ENCODE measurements at places on chromosomes 7 and 10.

- no peak for DNase-seq
Measured at GRCh38 chr10:52229291-52229931, 84.7 kb upstream of the DKK1 start.

DNA sequence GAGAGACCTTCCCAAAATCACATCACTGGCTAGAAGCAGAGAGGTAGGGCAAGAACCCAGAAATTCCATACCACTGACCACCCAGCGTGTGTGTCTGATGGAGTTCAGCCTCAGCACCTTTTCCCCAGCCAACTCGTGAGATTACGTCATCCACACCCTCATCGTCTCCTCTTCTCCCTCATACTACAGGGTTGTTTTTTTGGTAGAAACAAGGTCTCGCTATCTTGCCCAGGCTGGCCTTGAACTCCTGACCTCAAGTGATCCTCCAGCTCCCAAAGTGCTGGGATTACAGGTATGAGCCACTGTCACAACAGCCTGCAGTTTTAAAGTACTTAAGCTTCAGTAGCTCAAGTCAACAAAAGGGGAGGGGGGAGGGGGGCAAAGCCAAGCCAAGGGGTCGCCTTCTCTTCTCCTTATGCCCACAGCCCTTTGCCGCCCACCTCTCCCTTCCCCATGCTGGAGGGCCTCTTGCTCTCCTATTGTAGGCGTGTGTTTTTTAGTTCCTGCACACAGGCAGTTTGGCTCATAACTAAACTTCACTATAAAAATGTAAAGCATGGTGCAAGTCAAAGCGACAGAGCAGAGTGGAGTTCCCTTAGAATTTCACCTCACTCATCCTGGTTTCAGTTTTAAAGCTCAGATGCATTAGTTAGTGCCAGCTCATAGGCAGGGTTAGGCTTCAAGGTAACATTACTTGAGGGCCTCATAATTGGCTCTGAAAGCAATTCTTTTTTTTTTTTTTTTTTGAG, 5.2 kb upstream of the PRDX3 start:
- no peak for DNase-seq

DNA sequence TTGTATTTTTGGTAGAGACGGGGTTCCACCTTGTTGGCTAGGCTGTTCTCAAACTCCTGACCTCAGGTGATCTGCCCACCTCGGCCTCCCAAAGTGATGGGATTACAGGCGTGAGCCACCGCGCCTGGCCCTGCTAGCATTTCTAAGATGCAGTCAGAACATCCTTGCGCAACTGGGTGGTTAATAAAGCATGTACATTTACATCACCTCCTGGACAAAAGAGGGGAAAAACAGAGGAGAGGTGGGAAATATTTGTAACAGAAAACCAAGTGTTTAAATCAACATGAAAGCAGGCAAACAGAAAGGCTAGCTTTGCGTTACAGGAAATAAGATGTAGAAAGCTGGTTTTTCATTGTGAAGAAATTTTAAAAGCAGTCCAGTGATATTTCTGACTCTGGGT, 220.9 kb upstream of the KMT2E start:
- DNase-seq: no peak

DNA sequence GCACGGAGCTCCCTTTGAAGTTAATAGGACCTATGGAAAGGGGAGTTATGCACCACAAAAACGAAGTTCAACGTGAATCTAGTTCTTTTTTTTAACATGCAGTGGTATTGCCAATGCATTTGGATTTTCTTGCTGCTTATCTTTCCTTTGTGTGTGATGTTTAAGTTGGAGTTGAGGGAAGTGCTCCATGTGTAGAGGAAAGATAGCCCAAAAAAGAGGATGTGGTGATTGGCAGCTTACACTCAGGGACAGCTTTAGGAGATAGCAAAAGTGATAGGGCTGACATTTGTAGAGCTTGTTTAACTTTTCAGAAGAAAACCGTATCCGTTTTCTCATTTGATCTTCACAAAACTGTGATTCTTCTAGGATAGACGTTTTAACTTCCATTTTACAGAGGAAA, 101.3 kb downstream of the MDFIC start:
- DNase-seq: no peak

DNA sequence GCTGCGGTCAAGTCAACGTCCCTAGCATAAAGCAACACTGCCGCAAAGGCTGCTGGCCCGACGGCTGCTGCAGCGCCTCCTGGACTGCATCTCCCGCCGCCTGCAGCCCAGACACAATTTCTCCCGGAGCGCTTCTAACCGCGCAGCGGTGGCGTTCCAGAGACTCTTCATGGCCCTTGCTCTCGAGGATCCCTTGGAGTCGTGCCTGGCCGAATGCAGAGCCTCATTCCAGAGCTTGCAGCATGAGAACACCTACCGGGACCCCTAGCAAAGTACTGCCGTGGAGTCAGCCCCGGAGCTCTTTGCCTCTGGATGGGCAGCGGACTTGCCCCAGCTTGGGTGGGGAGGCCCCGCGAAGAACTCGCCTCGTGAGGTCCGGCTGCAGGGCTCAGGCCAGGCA, 79.7 kb upstream of the ZNF32 start:
- DNase-seq: no peak

DNA sequence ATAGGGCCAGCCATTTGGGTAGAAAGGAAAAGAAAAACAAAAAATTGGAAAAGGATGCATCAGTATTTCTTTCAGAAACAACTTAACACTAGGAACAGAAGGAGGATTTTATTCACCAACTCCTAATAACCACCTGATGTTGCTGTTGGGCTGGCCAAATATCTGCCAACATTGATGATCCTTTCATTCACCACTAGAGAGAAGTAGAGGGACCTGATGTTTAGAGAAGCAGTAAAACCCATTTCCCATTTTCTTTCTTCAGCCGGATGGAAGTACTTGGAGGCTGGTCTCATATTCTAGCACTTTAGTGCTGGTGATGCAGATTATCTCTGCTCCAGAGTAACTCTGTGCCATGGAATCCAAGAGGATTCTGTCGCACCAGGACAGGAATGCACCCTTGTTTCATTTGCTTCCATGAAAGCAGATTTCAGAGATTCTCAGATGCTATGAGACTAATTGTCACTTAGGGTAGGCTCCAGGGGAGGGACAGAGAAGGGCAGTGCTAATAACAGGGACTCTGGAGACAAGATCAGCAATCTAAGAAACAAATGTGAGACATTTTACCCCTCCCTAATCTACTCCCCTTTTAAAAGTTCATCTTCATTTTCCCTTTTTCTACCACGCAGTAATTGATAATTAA, 3.1 kb downstream of the KLLN start:
- no peak for DNase-seq

DNA sequence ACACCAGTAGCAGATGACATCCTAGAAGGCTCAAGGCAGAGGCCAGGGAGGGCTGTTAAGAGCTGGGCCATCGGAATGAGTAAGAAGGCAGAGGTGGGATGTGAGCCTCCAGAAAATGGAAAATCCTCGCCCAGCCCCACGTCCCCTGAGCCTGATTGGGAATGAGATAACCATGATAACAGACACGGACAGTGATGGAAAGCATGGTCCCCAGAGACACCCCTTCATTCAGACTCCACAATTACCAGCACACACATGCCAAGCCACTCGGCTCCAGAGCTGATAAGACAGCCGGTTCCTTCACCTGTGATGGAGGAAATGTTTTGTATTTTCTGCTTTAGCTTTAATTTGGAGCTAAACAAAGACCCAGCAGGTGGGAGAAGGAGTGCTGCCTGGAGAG, 106.0 kb downstream of the GRID1 start:
- DNase-seq: no peak

- no peak for DNase-seq
Measured at GRCh38 chr7:105024734-105025133, 10.7 kb downstream of the KMT2E start.

- DNase-seq: no peak
Measured at GRCh38 chr7:85068799-85069198, 118.1 kb downstream of the SEMA3D start.

GRCh38 chr7:79182283-79182682, 271.2 kb downstream of the MAGI2 start:
- no peak for DNase-seq

DNA sequence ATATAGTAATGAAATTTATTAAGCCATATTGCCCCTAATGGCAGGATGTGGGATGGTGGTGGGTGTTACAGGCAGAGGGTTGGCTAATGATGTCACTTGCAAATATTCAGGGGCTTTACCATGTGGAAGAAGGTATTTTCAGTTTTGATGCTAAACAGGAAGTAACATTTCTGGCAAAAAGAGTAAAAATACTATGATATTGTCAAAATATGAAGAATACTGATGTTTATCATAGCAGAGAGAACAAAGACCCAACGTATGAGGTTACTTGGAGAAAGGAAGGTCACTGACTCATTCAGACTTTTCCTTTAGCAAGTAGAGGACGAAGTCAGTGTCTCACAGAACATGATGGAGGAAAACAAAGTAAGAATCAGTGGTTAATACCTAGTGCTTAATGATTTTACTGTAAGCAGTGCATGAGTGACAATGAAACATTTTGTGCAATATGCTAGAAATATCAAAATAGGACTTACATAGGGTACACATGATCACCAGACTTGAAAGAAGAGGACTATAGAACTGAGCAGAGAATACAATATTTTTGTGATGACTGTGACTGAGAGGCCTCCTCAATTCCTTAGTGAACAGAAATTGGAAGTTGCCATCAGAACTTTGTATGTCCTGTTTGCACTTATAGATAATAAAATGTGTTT, 89.7 kb upstream of the STEAP4 start:
- DNase-seq: no peak

DNA sequence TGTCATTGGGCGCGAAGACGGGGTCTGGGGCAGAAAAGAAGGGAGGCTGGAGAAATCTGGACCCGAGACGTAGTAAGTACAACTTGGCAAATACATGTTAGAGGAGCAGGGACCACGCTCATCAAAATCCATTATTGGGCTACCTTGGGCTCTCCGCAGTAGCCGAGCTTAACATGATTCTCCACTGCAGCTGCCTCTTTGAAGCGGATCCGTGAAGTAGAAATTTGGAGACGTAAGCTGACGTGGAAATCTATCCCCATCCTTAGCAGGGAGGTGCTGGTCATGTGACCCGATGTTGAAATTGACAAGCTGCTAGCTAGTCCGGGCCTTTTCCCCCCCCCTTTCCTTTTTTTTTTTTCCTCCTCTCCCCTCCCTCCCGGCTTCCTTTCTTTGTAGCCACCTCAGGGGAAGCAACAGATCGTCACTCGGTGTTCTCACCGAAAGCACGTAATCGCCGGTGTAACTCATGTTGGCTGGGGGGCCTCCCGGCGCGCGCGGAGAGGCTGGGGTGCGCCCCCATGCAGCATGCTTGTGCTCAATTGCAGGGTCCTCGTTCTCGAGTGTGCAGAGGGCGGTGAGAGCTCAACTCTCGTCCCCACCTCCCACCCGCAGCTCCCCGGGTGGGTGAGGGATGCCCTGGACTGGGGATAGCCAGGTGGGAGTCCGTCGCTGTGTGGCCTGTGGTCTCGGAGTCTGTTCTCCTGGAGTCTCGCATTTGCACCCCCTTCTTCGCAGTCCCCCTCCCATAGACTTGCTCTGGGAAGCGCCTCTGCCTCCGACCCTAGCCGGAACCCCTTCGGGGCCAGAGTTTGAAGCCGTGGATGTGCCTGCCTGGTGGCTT, at the start of gene HOXA11:
TSS of gene HOXA11 (minus strand) at position 220 of the 841 bp plus-strand sequence. CDS start at position 132, 88 bp downstream.
- peak; percentile 18 for DNase-seq

DNA sequence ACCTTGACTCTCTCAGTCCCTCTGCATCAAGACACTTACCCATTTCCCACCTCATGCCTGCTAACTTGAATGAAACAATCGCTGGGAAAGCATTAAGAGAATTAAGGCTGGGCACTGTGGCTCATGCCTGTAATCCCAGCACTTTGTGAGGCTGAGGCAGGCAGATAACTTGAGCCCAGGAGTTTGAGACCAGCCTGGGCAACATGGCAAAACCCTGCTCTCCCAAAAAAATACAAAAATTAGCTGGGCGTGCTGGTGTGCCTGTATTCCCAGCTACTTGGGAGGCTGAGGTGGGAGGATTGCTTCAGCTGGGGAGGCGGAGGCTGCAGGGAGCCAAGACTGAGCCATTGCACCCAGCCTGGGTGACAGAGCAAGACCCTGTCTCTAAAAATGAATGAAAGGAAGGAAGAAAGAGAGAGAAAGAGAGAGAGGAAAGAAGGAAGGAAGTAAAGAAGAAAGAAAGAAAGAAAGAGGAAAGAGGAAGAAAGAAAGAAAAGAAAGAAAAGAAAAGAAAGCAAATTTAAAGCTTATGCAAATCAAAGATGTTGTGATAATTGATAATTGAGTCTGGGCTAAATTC, 646 bp downstream of the SERPINE1 start:
- no peak for DNase-seq

GRCh38 chr10:132064771-132065437, 842 bp upstream of the JAKMIP3 start:
- no peak for DNase-seq

GRCh38 chr7:11474902-11475585, 357.0 kb downstream of the THSD7A start:
- no peak for DNase-seq

DNA sequence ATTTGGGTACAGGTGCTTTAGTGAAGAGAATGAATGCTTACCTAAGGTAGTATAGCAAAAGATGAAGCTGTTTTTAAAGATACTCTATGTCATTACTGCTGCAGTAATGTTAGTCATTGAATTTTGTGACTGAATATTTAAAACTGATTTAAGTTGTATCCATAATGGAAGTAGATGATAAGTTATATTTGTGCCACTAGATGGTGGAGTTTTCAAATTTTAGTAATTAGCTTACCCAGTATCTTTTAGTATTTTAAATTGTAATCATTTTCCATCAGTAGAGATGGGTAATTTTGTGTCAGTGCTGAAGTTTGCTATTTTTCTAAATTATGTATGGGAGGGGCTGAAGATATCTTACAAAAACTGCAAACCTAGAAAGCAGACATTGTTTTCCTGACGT, 25.2 kb downstream of the HBP1 start:
- DNase-seq: no peak

GRCh38 chr7:56811081-56811480, 321.2 kb downstream of the ZNF479 start:
- no peak for DNase-seq

GRCh38 chr7:36192053-36192824, 39.2 kb downstream of the EEPD1 start:
- DNase-seq: no peak

- no peak for DNase-seq
Measured at GRCh38 chr7:22895140-22895827, 72.6 kb upstream of the TOMM7 start.

DNA sequence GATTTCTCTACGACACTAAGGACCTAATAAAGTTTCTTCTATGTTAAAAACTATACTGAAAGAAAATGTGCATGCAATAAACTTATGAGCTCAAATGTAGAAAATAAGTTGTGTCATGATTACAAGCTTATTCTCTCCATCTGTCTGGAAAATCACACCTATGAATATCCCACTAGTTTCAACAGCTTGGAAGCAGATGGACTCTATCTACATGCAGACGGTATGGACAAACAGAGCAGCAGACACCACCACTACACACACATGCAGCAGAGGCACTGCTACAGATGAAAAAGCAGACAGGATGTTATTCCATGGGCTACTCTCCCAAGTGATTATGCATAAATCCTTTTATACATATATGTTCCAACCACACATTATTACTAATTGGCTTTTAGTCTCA, 123.4 kb upstream of the TARP start:
- DNase-seq: no peak

GRCh38 chr7:8179486-8179885, 82.5 kb downstream of the ICA1 start:
- no peak for DNase-seq

All from omental fat pad (tissue), 4 donors.